Activated naive CD4-positive, alpha-beta T cell (primary cell): ENCODE measurements at places on chromosomes 2 and 18.

DNA sequence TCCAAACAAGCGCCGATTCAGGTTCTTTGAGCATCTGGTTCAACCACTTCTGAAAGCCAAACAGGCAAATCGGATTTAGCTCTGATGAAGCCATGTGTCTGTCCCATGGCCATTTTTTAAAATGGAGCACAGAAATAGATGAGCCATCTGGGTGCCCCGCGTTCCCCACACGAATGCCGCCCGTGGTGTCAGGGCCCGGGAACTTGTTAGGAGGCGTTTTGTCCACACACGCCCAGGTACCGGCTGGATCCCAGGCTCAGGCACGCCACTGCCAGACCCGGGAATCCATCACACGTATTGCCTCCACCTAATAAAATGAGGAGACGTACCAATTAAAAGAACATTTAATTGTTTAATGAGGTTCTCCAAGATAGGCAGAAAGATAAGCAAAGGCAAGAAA lies 374.4 kb upstream of the SALL3 start:
- no peak for DNase-seq

GRCh38 chr18:76202322-76202721 lies 292.7 kb downstream of the ZNF516 start:
- DNase-seq, result no peak

DNA sequence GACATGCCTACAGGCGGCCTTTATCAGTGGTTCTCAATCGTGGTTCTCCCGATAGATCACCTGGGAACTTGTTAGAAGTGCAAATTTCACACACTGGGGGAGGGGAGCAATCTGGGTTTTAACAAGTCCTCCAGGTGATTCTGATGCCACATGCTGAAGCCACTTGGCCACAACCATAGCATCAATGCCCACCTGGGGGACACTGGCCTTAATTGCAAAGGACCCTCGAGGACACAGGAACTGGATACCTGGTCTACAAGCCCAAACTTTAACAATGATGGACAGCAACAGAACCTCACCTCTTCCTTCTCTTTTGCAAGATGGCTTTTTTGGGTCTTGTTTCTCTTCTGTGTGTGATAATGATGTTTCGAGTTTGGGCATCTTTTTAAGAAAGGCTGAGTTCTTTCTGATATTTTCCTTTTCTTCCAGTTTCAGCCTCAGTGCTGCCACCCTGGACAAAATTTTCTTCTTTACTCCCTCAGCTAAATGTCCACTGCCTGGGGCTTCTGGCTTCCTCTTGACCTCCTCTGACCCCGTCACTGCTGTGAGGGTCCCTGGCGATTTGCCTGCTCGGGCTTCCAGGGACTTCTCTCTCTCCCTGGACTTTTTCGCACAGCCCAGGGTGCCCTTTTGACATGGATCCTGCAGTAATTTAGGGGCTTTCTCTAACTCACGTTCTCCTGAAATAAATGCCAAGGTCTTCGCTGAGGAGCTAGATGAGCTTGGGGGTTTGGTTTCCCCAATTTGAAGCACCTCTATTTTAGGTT lies 94.2 kb downstream of the ALPK2 start:
- no peak for DNase-seq

GRCh38 chr2:108615480-108616090 lies 81.3 kb downstream of the LIMS1 start:
- DNase-seq, result no peak
